Fibroblast of skin of back (primary cell): ENCODE measurements at places on chromosomes 11 and 22.
A peak's percentile ranks its signal among the peaks of the same experiment; 100 is the strongest.

DNA sequence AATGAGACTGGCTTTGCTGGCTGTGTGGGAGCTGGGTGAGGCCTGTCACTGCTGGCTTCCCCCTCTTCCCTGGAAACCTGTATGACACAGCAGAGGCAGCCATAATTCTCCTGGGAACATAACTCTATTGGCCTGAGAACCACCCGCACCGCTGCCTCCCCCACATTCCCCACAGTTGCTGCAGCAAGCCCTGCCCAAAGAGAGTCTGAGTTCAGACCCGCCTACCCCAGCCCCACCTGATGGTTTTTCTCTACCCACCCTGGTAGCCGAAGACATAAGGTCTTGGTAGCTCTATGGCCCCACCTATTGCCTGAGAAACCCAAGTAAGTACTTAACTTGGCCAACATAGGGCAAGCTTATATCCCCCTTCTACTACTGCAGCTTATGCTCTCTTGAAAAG lies 174.8 kb downstream of the C11orf91 start:
- DNase-seq: no peak

- peak; percentile 88 for DNase-seq
These were observed 23.9 kb downstream of the EHF start for GRCh38 chr11:34644669-34645406.

DNA sequence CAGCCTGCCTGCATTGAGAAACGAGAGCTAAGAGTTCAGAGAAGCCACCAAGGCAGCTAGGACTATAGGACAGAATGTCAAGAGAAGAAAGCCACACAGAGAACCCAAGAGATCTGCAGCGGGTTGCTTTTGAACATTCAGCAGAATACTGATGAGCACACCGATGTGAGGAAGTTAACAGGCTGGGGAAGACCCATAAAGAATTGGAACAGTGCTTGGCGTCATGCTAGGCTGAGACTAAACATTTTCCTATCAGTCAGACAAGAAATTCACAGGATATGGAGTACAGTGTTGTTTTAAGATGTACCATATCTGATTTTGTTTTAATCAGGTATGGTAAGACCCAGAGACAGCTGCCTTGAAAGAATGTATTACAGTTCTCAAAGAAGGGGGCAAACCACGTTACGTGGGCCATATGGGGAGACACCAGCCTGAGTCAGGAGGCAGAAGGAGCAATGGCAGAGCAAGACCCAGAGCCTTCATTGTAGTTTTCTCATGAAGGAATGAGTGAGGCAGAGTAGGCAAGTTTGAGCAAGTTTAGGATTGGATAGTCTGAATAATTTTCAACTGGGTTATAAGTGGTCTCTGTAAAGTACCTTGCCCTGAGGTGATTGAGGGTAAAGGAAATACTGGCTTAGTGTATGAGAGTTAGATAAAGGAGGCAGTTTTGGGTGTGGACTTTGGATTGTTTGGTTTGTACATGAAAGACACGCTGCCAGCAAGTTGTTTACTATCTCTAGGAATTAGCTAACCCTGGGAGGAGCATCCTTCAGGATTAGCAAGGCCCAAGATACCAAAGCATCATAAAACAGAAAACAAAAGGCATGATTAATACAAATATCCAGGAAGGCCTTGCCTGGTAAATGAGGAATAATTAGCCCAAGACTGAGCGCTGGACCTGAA lies 14.3 kb downstream of the LRRC75B start:
- no peak for DNase-seq

DNA sequence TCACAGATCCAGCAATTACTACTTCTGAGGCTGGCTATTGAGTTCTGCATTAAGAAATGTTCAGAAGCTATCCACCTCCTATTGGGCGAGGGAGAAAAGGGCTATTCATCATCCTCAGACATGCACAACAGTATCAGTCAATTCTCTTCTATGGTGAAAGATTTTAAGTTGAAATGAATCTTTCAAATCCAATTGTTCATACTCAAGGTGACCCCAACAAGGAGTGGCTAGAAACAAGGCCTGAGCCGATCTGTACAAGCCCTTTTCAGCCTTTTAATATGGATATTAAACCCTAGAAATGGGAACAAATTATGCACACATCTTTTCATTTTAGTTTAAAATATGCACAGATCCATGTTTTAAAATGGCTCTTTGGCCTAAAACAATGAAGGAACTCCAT lies 303.5 kb upstream of the PITPNB start:
- DNase-seq: no peak

- DNase-seq: no peak
These were observed 33.9 kb downstream of the TSG101 start for GRCh38 chr11:18492888-18493287.

GRCh38 chr11:782264-783174 lies 5.2 kb upstream of the GATD1 start:
- no peak for DNase-seq

GRCh38 chr11:1358286-1358685 lies 31.4 kb upstream of the BRSK2 start:
- no peak for DNase-seq

- DNase-seq: peak; percentile 65
These were observed at the start of gene PHETA2 for GRCh38 chr22:42074132-42074811. Gene PHETA2 (plus strand): TSS chr22:42074248. CDS start chr22:42077294, 3,046 bp downstream.

GRCh38 chr22:23062616-23063538 lies 7.4 kb upstream of the GNAZ start:
- DNase-seq: no peak

DNA sequence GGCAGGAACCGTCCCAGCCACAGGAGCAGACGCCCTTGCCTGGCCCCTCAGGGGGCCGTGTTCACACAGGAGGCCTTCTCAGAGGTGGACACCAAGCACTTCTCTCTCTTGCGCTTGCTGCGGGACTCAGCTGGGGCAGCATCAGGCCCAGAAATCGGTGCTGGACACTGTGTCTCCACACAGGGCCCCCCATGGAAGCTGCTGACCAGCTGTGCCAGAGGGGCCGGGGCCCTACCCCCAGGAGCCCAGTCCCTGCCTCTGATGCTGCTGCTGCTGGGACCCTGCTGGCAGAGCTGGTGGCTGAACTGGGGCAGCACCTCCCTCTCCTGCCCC lies 4.0 kb downstream of the PLXNB2 start:
- no peak for DNase-seq

DNA sequence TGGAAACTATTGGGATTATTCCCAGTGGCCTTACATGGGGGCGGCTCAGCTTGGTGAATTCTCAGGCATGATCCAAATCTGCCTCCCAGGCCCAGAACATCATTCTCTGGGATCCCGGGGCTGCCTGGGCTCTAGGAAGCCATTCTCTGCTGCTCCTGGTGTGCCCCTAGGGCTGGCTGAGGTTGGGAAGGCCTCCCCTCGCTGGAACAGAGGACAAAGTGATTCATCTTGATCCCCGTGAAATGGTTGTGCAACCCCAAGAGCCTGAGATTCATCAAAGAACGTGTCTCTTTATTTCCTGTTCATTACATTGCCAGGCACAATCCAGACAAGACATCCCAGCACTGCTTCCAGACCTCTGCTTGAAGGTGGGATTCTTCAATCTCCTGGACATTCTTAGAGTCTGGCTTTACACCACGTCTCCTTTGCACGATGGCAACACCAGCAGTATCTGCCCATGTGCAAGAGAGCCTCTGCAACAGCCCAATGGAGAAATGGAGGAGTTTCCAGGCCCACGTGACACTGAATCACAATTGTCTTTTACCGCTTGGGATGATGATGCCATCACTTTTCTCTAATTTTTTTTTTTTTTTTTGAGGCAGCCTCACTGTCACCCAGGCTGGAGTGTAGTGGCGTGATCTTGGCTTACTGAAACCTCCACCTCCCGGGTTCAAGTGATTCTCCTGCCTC lies 52.3 kb downstream of the TST start:
- no peak for DNase-seq

GRCh38 chr11:80388536-80388935 lies 947.7 kb upstream of the TENM4 start:
- DNase-seq: no peak

- no peak for DNase-seq
These were observed 20.9 kb upstream of the DENND5A start for GRCh38 chr11:9285850-9286587.

DNA sequence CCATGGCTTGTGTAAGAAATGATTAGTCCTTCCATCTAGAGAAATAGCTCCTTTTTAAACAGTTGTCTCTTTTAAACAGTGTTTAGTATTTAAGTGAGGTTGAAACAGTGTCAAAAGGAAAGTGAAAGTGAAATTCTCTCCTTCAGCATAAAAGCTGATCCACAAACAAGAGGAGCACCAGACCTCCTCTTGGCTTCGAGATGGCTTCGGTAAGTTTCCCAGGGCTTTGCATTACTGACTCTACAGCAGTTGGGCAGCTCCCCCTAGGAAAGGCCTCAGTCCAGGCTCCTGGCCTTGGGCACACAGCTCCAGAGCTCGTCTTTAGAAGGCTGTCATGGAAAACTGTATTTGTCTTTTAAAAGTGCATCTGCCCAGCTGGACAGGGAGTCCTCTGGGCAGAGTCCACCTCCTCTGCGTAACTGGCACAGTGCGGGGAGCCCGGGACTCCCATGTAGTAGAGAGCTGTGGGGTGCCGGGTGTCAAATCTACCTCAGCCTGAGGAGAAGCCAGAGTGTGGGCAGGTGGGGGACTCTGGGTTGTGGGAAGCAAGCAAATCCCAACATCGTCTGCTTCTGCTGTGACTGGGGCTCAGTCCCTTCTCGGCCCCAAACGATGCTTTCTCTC lies at the start of gene PLAAT4:
Gene PLAAT4 (plus strand): TSS at position 140 of the 624 bp plus-strand sequence. CDS start 61 bp downstream, at position 201.
- DNase-seq: peak; percentile 47

GRCh38 chr11:110951037-110951949 lies 239.1 kb upstream of the ARHGAP20 start:
- no peak for DNase-seq

DNA sequence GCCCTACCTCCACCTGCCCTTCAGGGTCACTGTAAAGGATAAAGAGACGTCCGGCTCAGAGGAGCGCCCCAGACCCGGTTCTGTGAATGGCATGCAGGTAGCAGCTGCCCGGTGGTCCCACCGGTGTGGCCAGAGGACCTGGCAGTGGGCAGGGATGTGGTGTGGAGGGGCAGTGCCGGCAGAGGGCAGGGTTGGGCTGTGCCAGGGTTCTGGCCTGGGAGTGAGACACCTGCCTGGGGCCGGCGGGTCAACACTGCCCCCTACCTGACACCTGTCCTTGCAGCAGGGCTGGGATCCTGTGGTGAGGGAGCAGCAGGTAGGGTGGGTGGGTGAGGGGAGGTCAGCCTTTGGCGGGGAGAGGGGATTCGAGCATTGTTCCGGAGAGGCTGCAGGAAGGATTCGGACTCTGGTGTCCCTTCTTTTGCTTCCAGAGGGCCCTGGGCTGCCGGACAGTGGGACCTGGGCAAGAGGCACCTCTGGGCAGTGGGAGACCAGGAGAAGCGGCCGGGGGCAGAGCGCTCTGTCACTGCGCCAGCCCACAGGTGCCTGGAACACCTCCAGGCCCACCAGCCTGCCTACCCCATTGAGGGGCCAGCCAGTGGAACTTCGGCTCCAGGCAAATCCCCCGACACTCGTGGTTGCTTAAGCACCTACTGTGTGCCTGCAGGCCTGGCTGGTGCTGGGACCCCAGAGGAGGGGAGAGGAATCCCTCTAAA lies 1.6 kb upstream of the PHLDA2 start:
- peak; percentile 47 for DNase-seq

GRCh38 chr11:74085542-74085892 lies 76.6 kb upstream of the UCP3 start:
- no peak for DNase-seq

DNA sequence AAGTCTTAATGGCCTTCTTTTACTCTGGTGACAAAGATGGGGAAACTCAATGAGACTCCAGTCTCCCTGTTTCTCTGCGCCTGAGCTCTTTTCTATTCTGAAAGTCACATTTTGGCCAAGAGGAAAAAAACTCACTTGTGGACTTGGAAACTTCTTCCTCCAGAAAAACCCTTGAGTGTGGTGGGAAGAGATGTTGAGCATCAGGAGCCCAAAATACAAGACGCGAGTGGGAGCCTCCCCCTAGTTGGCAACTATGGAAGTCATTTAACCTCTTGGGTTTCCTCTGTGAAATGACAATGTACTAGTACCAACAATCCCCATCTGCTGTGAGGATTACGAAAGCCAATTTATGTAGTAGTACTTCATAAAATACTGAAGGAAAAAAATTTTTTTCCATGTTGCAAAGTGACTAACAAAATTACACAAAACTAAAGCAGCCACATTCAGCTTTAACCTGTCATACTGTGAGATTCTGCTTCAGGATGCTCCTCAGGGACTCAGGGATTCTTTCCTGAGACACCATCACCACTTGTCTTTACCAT lies 524 bp upstream of the SLC25A17 start:
- DNase-seq: no peak

DNA sequence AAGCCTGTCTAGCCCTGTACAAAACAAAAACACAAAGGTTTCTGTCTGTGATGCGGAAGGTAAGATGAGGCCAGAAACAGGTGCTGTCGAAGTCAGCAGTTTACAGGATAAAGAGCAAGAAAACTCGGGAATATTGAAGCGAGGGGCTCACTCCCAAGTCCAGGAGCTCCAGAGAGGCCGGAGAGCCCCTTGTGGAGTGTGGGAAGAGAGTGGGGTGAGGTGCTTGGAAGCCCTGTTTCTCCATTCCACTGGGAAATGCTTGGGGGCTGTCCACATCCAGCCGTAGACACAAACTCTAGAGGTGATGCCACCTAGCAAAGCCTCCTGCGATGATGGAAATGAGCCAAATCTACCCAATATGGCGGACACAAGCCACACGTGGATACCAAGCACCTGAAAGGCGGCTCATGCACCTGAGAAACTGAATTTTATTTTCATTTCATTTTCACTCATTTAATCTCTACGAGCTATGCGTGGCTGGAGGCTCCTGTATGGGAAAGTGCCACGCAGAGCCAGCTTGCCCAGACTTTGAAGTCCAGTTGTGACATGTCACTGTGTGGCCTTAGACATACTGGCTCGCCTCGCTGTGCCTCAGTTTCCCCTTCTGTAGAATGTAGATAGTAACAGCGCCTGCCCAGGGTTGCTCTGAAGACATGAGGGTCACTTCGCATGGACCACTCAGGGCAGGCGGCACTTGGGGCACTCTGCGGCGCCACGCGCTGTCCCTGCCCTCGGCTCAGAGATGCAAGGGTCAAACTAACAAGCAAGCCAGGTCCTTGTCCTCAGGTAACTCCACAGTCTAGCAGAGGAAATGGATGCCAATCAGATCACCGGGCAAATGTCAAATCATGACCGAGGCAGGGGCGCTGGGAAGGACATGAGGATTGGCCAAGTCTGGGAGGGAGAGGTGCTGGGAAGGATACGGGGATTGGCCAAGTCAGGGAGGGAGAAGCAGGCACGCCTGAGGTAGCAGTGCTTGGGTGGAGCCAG lies 684.7 kb downstream of the TBC1D22A start:
- no peak for DNase-seq

DNA sequence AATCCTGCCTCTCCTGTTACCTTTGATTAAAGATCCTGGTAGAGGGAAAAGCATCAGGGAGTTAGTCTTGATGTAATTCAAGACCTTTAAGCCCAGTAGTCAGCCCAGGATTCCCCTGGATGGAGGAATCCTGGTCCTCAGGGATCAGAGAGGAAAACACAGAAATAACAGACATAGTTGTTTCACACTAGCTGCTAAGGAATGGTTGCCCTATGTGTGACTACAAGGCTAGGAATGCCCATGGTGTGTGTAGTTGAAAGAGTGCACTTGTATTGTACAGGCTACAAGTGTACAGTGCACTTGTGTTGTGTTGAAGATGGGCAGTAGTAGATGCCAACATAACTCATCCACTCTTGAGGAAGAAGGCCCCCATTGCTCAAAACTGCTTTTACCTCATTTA lies 226.8 kb downstream of the AASDHPPT start:
- peak; percentile 86 for DNase-seq

GRCh38 chr11:127345819-127346459 lies 345.4 kb upstream of the KIRREL3 start:
- DNase-seq: peak; percentile 34

- no peak for DNase-seq
These were observed 88.8 kb downstream of the ABTB2 start for GRCh38 chr11:34268906-34269430.
